Liver (tissue), 10 donors: ENCODE measurements at places on chromosomes 6 and 20. TPM values are rescaled to one million over a fixed set of nuclear protein-coding genes. Genes with fewer than 3 reads are reported as not detected.

DNA sequence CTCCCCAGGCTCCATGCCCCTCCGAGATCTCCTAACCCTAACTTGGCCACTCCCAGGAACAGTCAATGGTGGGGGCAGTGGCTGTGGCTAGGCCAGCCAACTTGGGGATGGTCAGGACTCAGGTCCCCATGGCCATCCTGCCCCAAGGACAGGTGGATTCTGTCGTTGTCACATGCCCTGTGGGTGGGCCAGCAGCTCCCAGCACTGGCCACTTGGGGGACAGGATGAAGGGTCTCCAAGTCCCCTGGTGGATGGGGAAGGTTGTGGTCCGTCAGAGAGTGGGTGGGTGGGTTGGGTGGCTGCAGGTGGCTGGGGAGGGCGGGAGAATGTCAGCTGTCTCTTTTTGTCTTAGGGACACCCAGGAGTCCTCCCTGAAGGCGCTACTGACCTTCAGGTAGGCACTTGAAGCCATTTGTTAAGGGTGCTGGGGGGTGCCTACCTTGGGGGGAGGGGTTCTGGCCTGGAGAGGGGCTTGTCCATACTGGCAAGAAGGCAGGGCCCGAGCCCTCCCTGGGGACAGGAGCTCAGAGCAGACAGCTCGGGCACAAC lies 5.5 kb downstream of the COL9A3 start:
- no peak for DNase-seq

- no peak for DNase-seq
Measured at GRCh38 chr6:79335133-79335674, 100.7 kb upstream of the HMGN3 start.

GRCh38 chr6:156598071-156598854 lies 178.9 kb upstream of the ARID1B start:
- DNase-seq, result no peak

DNA sequence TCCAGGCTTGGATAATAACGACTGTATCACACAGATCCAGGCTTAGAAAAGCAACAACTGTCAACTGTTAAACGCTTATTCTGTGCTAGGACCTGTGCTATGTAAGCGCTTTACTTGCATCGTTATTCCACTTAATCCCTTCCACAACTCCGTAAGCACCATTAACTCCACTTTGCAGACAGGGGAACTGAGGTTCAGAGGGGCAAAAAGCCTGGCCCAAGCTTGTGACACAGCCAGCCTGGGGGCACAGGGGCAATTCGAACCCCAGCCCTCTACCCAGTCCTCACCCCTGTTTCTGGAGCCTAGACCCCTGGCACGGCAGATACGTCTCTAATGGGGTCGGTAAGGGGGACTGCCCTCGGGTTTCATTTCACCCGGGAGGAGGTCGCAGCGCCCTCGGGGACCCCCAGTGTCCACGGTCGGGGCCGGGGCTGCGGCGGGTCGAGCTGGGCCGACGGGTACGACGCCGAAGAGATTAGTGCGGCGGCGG lies 411 bp downstream of the DSN1 start:
- no peak for DNase-seq

GRCh38 chr20:37494796-37495195 lies 26.3 kb upstream of the NNAT start:
- no peak for DNase-seq

DNA sequence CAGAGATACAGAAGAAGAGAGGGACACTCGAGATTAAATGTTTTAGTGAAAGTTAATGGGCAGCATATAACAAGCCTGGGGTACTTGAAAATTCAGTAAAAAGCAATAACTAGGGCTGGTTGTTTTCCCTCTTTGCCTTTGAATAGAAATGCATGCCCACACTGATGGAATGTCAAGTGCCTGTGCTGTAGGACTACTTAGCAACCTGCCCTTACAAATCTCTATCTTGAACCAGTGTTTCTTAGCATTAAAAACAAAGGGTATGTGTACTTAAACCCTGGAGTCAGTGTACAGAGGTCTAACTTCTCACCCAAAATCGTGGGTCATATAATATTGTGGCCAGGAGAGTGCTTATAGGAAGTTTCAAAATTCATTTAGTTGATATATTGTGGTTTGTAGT lies 37.1 kb downstream of the RNF144B start:
- DNase-seq, result no peak

- no peak for DNase-seq
Measured at GRCh38 chr6:111737065-111737521, 131.4 kb upstream of the TRAF3IP2 start.

GRCh38 chr6:13278164-13278563 lies 50.2 kb downstream of the TBC1D7 start:
- DNase-seq, result no peak

DNA sequence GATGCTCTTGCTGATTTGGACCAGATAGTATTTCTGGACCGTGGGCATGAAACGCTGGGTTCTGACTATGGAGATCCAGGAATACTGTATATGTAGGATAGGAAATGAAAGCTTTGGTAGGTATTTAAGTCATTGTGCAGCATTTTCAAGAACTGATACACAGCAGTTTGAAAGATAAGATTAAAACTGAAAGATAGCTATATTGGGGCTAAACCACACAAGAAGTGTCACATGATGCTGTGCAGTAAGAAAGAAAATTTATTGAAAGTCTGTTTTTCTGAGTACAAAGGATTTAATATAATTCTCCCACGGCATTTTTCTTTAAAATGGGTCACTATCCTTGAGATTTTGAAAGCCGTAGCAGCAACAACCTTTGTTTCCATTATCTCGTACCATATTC lies 305 bp downstream of the IL17A start:
- no peak for DNase-seq

GRCh38 chr6:160112628-160113299 lies 8.9 kb upstream of the SLC22A1 start:
- DNase-seq, result no peak

- DNase-seq, result no peak
Measured at GRCh38 chr20:1805161-1805581, 90.0 kb upstream of the SIRPA start.

- no peak for DNase-seq
Measured at GRCh38 chr6:37622646-37623071, 75.0 kb downstream of the MDGA1 start.

GRCh38 chr20:41141153-41141815 lies 3.9 kb downstream of the PLCG1 start:
- no peak for DNase-seq

DNA sequence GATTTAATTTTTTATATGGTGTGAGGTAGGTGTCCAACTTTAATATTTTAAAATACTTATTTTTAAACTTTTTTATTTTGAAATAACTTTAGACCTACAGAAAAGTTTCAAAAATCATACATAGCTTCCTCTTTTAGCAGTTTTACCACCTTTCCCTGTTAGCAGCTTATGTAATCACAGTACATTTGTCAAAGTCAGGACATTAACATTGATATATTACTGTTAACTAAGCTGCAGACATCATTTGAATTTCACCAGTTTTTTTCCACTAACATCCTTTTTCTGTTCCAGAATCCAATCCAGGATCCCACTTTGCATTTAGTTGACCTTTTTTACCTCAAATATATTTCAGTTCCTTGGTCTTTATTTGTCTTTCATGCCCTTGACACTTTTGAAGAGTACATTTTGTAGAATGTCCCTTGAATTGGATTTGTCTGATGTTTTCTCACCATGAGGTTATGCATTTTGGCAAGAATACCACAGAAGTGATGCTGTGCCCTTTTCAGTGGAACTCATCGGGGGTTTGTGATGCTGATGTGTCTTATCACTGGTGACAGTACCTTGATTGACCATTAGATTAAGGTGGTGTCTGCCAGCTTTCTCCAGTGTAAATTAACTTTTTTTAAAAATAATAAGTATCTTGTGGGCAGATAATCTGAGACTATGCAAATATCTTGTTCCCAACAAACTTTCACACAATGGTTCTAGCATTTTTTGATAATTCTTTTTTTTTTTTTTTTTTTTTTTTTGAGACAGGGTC lies 33.4 kb downstream of the TTLL9 start:
- DNase-seq, result no peak

DNA sequence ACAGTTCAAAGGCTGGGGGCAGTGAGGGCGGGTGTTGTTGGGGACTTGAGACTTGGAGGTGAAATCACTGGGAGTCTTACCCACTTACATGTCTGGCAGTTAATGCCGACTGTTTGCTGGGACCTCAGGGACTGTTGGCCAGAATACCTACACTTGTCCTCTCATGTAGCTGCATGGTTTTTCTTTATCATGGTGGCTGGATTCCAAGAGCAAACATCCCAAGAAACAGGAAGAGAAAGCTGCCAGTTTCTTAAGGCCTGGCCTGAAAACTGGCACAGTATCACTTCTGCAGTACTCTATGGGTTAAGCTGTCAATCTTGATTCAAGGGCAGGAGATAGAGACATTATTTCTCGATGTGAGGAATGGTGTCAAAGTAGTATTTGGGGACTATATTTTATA lies 19.8 kb upstream of the C6orf62 start:
- no peak for DNase-seq

DNA sequence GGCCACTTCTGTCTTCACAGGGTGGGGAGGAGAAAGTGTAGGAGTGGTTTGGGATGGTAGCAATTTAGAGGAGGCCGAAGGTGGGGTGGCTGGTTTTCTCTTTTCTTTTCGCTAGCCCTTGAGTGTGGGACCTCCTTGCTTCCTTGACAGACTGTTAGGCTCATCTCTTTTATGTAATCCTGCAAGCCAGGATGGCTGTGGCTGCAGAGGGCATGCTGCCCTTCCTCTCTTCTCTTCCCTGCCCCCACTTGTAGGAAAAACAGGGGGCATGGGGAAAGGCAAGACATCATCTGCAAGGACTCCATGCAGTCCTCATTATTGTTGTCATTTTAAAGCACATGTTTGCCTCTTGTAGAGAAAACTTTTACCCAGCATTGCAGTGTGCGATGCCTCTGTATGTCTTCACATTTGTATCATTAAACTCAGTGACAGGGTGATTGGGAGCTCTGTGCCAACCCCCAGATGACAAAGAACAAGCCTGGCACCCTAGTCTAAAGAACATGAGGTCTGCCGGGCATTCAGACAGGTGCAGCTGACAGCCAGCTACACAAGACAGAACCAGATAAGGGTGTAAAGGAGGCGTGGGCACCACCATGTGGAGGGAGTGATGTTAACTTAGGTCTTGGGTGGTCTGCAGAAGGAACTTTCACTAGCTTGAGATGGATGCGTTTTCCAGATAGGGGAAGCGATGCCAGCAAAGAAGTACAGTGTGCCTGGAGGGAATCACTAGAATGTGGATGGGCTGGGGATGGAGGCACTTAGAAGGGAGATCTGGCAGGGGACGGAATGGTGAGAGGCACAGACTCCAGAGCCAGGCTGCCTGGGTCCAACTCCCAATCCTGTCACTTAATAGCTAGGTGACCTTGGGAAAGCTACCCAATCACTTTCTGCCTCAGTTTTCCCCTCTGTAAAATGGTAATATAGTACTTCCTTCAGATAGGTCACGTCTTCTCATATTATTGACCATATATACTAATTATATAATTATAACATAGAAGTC lies 207.6 kb downstream of the TBC1D7 start:
- DNase-seq, result no peak

GRCh38 chr6:43260791-43261190 lies 17.5 kb downstream of the TTBK1 start:
- DNase-seq, result no peak

GRCh38 chr6:108948181-108948661 lies 100.0 kb downstream of the ARMC2 start:
- no peak for DNase-seq

GRCh38 chr6:8131265-8131897 lies 29.0 kb upstream of the EEF1E1 start:
- DNase-seq, result peak; percentile 46

DNA sequence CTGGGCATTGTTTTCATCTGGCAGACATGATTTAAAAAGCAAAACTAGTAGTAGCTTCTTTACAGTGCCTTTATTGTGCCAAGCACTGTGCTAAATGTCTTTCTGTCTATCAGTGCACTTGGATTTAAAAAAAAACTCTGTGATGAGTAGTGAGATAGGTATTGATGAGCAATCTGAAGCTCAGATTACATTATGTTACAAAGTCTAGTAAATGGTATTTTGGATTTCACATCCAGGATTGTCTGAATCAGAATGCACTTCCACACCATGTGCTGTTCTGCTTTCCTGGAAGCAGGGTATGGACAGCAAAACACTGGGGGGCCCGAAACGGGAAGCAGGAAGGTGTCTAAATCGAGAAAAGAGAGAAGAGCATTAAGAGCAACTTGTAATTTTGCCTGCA lies 103.4 kb upstream of the CCN2 start:
- DNase-seq, result no peak

DNA sequence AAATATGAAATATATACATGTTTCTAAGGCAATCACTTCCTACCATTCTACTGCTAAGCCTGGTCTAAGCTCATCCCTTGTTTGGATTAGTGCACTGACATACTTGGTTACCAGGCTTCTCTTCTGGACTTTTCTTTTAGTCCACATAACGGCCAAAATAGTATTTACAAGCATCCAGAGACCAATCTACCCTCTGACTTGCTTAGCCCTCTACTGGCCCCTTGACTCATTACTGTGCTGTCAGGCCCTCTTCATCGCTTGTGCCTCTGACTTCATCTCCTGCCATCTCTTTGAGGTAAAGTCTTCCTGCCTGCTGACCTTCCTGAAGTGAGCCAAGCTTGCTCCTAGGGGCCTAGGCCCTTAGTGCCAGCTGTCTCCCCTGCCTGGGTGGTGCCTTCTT lies 35.1 kb downstream of the TULP4 start:
- no peak for DNase-seq

DNA sequence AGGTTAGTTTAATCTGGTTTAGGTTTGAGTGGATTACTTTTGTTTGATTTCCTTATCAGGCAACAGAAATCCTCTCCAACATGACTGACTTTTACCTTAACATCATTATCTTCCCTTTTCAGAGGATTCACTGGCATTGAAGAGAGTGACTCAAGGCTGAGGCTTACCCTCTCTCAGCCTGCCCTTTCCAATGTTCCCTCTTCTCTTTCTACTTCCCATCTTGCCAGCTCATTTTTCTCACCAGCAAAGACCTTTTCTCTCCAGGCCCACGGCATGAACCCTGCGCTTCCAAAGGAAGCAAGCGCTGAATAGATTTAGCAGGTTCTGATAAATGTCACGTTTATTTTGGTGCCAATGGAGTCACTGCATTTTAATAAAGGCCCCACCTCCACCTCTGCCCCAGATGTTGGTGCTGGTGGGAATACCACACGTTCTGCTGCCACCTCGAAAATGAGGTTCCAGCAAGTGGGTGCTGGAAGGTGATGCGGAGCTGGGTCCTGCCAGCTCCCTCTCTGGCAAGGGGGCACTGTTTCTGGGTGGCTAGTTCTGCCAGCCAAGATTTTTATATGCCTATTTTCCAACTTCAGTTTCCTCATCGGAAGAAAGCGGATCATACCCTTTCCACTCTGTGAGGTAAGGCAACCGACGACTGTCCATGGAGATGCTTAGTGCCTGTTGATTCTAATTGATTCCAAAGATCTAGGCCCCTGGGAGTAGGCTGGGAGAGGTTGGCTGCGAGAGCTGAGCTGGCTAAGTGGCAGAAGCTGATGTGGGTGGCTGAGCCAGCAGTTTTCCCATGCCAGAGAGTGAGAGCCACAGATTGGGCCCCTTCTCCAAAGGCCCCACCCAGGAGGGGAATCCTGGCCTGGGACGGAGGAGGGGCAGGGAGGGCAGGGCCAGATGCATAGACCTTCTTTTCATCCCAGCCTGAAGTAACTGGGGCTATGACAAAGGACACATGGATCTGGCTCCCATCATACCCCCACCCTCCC lies 87.7 kb upstream of the MAFB start:
- no peak for DNase-seq

Gene HLA-DPA1
- total RNA-seq, result 31.2 TPM

Gene RAB22A
- total RNA-seq, result 8.1 TPM

Gene C6orf52
- not detected for total RNA-seq

Gene PRRT1
- not detected for total RNA-seq

Gene GPR63
- 0.14 TPM for total RNA-seq

Gene IL17F
- not detected for total RNA-seq

Gene TCP11
- total RNA-seq, result not detected

Gene NNAT
- not detected for total RNA-seq

Gene CLIC5
- total RNA-seq, result 0.05 TPM

Gene ARHGAP40
- 0.08 TPM for total RNA-seq

Gene MATN4
- not detected for total RNA-seq

Gene CAP2
- total RNA-seq, result 1.2 TPM
